Activated naive CD4-positive, alpha-beta T cell treated with anti-CD3 and anti-CD28 coated beads for 36 hours (primary cell): ENCODE measurements at places on chromosomes 1 and 21. TPM values are rescaled to one million over a fixed set of nuclear protein-coding genes. Genes with fewer than 3 reads are reported as not detected.

GRCh38 chr1:245566952-245567351 is 412.2 kb downstream of the KIF26B start:
- DNase-seq = no peak

- DNase-seq = no peak
Observed at GRCh38 chr1:72892461-72892860, 610.1 kb upstream of the NEGR1 start.

DNA sequence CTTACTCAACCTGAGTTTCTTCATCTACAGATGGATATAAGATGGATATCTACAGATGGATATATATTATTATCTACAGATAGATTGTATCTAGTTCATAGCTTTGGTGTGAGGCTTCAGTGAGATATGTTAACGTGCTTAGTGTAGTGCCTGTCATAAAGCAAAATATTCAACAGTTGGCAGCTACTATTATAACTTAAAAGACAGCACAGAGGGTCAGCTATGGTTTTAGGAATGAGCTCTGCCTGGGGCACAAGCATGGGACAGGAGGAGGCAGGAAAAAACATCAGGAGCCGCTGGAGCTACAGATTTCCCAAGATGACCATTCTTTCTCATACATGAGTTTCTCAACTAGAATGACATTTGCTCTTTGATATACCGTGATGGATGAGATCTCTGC is 1.3 kb upstream of the CYB5R1 start:
- no peak for DNase-seq

DNA sequence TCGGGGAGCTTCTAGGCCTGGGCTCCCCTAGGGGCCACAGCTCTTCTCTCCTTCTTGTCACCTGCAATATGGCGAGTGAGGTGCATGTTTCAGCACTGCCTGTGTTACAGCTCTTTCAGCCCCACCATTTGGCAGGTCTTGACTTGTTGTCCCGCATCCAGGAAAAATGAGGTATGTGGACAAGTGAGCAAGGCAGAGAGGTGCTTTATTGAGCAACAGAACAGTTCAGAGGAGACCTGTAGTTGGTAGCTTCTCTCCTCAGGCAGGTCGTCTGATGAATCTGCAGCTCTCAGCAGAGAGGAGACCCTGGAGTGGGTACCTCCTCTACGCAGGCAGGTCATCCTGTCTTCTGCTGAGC is 208.2 kb upstream of the USP25 start:
- DNase-seq = no peak

DNA sequence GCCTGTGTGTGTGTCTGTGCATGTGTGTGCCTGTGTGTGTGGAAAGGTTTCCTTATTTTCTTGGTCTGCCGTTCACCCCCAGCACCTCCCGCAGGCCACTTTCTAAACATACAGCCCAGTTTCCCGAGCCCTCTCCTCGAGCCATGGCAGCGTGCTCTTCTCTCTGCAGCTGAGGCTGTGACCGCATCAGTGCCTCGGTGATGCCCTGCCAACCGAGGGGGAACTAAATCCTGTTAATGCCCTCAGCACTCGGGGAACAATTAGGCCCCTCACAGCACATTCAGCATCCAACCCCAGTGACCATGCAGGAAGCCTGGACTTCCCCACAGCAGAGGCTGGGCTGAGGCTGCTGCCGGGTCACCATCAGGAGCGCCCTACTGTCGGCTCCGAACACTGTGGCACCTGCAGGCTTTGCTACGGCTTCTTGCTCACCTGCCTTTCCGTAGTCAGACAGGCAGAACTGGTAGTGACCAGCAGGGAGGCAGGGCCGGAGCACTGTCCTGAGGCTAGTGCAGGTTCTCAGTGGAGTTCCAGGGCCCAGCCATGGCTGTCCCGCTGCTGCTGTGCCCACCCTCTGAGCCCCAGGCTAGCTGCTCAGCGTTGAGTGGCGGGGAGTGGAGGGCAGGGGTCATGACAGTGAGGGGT is 8.1 kb downstream of the GPR137B start:
- DNase-seq = no peak

The ZNF697 gene
- 0.41 TPM for total RNA-seq
